ENCODE measurements at places on chromosomes 3 and 15. TPM values are rescaled to one million over a fixed set of nuclear protein-coding genes. Genes with fewer than 3 reads are reported as not detected.

SELENOK gene
- polyA plus RNA-seq: 832 TPM

CADPS gene
- polyA plus RNA-seq: 72.5 TPM

C2CD4B gene
- polyA plus RNA-seq: 0.29 TPM

RTP1 gene
- polyA plus RNA-seq: not detected

TF gene
- polyA plus RNA-seq: 10.3 TPM

ILDR1 gene
- polyA plus RNA-seq: not detected

PLSCR1 gene
- polyA plus RNA-seq: 32.4 TPM

CLDN16 gene
- not detected for polyA plus RNA-seq

CHRD gene
- 0.69 TPM for polyA plus RNA-seq

CLEC3B gene
- not detected for polyA plus RNA-seq

GOLGA6L1 gene
- polyA plus RNA-seq: not detected

CHRNA7 gene
- 1.7 TPM for polyA plus RNA-seq

CAND2 gene
- polyA plus RNA-seq: 2.6 TPM

EIF3J gene
- 54.9 TPM for polyA plus RNA-seq

GPR15 gene
- not detected for polyA plus RNA-seq

FGF12 gene
- polyA plus RNA-seq: 149 TPM

NGRN gene
- polyA plus RNA-seq: 37.6 TPM

ARHGEF3 gene
- 10.4 TPM for polyA plus RNA-seq

RETNLB gene
- polyA plus RNA-seq: not detected

HAPLN3 gene
- polyA plus RNA-seq: not detected

PATL2 gene
- not detected for polyA plus RNA-seq
